NCI-H1092 (cell line): ENCODE measurements at places on chromosomes 1 and 21.
A peak's percentile ranks its signal among the peaks of the same experiment; 100 is the strongest.

DNA sequence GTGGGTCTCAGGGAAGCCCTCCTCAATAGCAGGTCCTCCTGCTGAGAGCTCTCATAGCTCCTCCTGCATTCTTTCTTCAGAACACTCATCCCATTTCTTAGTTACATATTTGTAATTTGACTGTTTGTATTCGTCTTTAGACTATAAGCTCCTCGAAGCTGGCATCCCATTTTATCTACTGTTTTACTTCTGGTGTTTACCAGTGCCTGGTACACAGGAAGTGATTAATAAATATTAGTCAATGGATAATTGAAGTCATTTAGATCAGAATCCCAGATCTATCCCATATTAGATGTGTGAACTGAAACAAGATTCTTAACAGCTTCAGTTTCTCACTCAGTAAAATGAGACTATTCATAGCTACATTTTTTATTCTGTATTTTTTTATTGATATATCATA lies 88.7 kb downstream of the PLPP3 start:
- no peak for DNase-seq

GRCh38 chr1:1024771-1025699 lies 5.1 kb downstream of the AGRN start:
- DNase-seq, result no peak

DNA sequence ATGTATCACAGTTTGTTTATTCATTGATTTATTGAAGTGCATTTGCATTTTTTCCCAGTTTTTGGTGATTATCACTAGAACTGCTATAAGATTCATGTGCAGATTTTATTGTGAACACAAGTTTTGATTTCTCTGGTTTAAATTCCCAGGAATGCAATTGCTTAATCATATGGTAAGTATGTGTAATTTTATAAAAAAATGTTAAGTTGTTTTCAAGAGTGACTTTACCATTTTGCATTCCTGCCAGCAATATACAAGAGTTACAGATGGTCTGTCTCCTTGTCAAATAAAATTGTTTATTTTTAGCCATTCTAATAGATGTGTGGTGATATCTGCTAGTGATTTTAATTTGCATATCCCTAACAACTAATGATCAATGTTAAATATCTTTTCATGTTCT lies 127.3 kb upstream of the APP start:
- DNase-seq, result no peak

DNA sequence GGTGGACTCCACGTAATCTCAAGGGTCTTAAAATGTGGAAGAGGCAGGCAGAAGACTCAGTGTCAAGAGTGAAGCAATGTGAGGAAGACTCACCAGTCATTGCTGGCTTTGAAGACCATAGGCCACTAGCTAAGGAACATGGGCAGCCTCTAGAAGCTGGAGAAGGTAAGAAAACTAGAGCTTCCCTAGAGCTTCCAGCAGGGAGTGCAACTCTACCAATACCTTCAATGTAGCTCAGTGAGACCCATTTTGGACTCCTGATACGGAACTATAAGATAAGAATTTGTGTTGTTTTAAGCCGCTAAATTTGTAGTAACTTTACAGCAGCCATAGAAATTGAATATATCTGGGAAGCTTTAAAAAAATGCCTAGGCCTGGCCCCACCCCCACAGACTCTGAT lies 18.9 kb downstream of the METTL13 start:
- no peak for DNase-seq

DNA sequence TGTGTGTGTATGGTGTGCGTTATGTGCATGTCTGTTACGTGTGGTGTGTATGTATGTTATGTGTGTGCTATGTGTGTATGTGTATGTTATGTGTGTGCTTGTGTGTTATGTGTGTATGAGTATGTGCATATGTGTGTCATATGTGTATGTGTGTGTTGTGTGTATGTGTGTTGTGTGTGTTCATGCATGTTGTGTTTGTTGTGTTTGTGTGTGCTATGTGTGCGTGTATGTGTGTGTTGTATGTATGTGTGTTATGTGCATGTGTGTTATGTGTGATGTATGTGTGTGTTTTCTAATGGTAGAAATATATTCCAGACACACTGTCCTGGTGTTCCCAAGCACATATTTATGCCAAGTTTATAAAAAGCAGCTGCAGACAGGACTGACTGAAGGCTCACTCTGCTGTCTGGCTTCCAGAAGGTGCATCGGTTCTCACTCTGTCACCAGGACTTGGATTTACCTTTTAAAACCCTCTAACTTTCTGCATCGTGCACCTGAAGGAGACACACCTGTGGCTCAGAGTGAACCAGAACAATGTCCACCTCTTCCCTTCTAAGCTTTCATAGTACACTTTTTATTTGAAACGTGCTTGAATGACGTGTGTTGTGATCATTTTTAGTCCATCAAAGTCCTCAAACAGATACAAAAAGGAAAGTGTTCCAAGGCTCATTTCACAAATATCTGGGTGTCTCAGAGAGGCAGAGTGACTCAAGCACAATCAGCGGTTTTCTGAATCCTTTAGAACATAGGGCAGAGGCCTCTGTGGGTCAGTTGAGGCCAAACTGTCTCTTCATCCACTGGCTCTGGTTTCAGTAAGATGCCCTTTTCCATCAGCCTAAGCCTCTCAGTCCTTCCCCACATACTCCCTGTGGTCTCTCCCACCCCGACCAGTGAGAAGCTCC lies 49.9 kb downstream of the TOMM20 start:
- DNase-seq, result no peak

- no peak for DNase-seq
These were observed 172.8 kb upstream of the IRF2BP2 start for GRCh38 chr1:234782791-234783190.

DNA sequence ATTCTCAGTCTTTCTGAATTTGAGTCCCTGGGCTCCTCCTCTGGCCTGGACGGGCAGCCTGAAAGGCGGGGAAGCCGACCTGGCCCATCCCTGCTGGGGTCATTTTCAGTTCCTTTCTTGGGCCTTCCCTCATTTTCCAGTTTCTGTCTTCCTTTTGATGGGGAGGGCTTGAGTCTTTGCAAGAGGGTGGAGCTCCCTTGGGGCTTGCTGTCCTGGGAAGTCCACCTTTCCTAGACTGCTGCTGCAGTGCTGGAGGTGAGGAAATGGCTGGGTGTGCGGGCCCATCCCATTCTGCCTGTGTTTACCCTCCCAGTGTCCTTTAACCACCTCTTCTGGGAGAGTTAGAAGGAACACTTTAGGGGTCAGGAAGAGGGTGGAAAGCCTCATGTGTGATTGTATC lies 40.4 kb upstream of the SYNC start:
- DNase-seq, result no peak

GRCh38 chr1:101307985-101308689 lies 71.3 kb downstream of the S1PR1 start:
- DNase-seq, result no peak

- DNase-seq, result no peak
These were observed 761 bp upstream of the UBE2J2 start for GRCh38 chr1:1274299-1274930.

- DNase-seq, result no peak
These were observed 4.5 kb downstream of the HSPB7 start for GRCh38 chr1:16013220-16013907.

DNA sequence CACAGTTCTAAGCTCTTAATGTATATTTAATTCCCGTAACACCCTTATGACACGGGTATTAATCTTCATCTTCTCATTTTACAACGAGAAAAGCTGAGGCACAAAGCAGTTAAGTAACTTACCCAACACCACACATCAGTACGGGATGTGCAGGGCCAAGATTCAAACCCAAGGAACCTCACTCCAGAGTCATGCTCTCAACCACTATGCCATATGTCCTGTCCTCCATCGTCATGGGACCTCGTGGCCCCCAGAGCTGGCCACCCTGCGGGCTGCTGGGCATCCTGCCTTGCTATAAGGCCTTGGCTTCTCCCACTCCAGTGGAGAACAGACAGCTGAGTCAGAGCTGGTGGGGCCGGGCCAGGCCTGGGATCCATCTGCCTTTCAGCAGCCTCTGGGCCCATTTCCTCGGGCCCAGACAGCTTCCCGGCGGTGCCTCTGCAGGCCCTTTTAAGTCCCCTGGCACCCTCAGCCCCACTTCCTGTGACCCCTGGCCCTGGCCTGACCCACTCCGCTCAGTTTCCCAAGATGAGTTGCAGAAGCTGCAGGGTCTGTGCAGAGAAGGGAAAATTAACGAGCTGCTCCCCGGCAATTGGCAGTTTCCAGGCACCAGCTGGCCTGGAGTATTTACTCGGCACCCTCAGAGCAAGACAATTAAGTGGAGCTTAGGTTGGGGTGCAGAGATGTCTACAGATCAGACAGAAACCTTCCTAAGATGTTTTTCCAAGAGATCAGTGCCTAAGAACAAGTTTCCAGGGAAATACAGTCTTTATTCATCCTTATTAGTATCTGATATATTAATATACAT lies 98.2 kb downstream of the EPHB2 start:
- DNase-seq, result peak; percentile 49

DNA sequence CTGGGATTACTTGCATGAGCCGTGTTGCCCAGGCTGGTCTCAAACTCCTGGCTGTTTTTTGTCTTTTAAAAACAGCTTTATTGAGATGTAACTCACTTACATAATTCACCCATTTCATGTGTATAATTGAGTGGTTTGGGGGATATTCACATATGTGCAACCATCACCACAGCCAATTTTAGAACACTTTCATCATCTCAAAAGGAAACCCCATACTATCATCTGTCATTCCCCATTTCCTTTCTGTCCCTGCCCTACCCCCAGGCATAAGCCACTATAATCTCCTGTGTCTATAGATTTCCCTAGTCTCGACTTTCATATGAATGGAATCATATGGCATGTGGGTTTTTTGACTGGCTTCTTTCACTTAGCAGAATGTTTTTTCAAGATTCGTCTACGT lies 43.3 kb downstream of the GPR137B start:
- no peak for DNase-seq

- DNase-seq, result no peak
These were observed 17.3 kb upstream of the SERPINC1 start for GRCh38 chr1:173934440-173934839.

GRCh38 chr1:231240883-231241735 lies at the start of gene GNPAT:
GNPAT (plus strand) TSS chr1:231241212; CDS start chr1:231241379, 167 bp downstream.
- DNase-seq, result peak; percentile 82

DNA sequence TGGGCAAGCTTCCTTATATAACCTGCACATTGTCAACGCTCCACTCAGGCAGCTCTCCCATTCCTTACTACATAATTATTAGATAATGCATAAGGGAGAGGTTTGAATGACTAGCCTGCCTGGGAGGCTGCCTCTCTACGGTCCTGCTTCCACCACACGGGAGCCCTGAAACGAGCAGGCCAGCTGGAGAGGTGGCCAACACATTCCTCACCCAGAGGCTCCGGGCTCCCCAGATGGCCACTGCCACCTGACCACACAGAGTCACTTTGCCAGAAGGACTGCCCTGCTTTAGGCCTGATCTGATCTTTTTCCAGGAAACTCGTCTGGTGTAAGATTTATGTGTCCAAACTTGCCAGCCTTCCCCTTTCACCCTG lies 27.9 kb downstream of the HIVEP3 start:
- DNase-seq, result no peak

DNA sequence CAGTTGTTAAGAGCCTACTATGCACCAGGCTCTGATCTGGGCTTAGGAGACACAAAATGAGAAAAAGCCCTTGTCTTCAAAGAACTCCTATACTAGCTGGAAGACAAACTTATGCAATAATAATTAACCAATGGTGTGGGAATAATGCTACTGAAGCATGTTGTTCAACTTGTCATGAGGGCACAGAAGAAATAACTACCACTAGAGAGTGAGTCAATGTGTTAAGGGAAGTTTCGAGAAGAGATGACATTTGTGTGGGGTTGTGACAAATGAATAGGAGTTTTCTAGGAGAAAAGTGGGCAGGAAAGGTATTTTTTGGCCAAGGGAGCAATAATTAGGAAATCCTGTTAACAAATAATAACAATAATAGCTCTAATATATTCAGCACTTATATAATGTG lies 205.0 kb downstream of the PDE4B start:
- no peak for DNase-seq

GRCh38 chr21:25215698-25216384 lies 391.4 kb downstream of the MRPL39 start:
- no peak for DNase-seq

DNA sequence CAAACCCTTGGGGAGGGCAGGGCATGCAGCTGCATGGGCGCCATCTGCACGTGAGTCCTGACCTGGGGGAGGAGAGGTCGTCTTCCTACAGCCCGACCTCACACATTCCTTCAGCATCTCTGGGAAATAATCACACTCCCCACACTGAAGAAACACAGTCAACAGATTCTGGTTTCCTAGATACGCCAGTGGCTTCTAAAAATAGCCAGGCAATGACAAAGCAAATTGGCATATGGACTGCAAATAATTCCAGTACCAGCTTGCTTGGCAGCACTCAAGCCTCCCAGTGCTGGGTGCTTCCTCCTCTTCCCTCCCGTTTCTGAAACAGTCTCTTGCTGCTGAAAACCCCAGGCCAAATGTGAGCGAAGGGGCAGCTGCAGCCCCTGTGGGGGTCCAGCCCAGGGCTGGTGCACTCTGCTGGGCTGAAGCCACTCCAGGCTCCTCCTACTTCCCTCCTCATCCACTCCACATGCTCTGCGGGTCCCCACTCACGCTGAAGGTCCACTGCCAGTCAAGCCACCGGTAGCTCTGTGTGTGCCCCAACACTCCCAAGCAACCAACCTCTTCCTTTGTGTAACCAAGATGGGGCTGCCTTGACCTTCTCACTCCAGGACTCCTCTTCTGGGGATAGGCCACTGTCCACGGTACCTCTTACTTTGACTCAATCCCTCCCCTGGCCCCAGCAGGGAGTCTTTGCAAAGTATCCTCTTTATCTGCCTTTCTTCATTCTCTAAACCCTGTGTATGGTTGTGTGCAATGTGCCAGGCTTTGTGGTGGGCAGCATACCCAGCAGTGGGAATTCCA lies 69.0 kb downstream of the KCND3 start:
- peak; percentile 50 for DNase-seq

GRCh38 chr1:67339623-67340343 lies 32.1 kb downstream of the IL12RB2 start:
- DNase-seq, result no peak

- DNase-seq, result no peak
These were observed 3.7 kb downstream of the MMEL1 start for GRCh38 chr1:2628933-2629626.

DNA sequence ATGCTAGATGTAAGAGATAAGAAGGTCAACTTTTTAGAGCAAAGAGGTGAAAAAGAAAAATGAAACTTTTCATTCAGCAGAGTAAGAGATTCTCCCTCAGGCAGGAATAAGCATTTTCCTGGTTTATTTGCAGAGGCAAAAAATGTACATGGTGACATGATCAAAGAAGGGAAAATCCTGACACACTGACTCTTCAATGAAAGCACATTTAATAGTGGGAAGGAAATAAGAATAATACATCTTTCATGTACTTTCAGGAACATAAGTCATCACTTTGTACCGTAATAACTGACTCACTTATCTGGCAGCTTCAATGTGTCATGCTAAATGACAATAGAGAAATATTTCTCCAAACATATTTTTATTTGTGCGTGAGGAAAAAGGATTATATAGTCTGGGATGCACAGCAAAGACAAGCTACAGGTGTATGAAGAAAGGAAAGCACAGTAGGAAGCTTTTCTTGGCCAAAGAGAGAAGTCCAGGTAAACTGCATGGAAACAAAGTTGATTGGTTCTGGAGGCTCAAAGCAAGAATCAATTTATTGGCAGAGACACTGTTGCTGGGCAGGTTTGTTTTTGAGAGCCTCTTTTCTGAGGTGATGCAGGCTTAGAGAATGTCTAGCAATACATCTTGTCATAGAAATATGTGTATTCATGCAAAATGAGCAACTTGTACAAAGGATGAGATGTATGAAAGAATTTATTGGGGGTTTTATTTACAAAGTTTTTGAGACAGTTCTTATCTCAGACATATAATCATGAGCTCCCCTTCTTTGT lies 1409.0 kb downstream of the PLA2G4A start:
- no peak for DNase-seq

GRCh38 chr1:158037008-158037865 lies 43.8 kb downstream of the KIRREL1 start:
- no peak for DNase-seq

GRCh38 chr21:37082856-37083528 lies 9.9 kb downstream of the TTC3 start:
- DNase-seq, result no peak
